ENCODE measurements at places on chromosomes 11 and 22.

DNA sequence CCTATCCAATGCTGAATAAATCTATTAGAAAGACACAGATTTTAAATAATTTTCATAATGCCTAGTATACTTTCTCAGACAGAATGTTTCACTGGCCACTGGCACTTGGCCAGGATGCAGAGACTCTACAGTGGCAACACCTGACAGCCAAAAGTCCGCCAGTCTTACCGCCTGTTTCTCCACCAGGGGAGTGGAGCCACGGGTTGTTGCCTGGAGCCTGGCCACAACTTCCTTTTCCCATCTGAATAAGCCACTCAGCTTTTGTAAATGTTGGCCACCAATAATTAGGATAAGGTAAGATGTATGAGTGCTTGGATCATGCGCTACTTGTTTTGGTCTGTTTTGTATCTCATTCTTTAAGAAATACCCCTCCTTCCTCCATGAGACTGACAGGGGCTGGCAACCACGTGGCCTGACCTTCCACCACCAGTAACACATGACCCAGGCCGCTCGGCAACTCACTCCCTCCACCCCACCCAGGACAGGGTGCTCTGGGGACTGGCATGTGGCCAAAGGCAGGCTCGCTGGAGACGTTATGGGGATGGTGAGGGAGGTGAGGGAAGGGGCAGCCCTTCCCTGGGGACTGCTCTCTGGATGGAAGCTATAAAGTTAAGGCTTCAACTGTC is 93.0 kb upstream of the BID start:
- DNase-seq, result no peak
- H3K27me3 ChIP-seq, result no peaks in the 10 kb centered on the region
- H3K4me3 ChIP-seq, result no peak overlapping the region
- H3K4me1 ChIP-seq, result peaks cover 5% of the 10 kb centered on the region

- H3K27me3 ChIP-seq, result no peaks in the 10 kb centered on the region
- no peak for DNase-seq
- peaks cover 45% of the 10 kb centered on the region for H3K36me3 ChIP-seq
- H3K4me1 ChIP-seq, result peaks cover 16% of the 10 kb centered on the region
- H3K4me3 ChIP-seq, result no peak overlapping the region
Measured at GRCh38 chr11:18364495-18365073, 29.8 kb upstream of the LDHA start.

DNA sequence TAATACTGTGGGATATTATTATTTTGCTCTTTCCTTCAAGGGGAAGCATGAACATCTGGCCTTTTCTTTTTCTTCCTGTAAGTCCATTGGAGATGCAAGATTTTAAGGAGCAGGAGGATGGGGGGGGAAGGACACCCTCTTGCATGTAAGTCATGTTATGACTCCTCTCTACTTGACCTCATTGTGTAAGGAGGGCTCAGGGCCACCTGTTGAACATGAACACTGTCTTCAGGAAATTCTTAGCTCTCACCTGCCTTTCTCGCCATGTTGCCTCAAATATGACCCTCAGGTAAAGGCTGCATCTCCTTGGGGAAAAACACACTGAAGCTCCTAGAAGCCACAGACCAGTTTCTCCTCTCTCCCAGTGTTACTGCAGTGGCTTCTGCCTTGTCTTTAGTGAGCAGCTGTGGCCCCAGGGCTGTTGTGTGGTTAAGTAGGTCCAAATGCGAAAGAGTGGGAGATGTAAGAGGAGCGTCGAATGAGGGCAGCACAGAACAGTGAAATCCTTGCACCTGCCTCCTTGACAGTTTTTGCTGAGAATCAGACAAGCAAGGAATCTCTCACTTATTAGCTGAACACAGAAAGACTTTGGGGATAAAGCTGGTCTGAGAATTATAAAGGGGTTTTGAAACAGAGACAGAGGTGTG is 1.3 kb upstream of the RAG1 start:
- no peaks in the 10 kb centered on the region for H3K36me3 ChIP-seq
- H3K4me3 ChIP-seq, result no peak overlapping the region
- H3K27me3 ChIP-seq, result peaks cover 77% of the 10 kb centered on the region
- no peak for DNase-seq
- peaks cover 3% of the 10 kb centered on the region for H3K4me1 ChIP-seq

GRCh38 chr11:69138265-69138664 is 17.5 kb upstream of the SMIM38 start:
- no peak overlapping the region for H3K4me3 ChIP-seq
- no peak for DNase-seq
- no peaks in the 10 kb centered on the region for H3K4me1 ChIP-seq

DNA sequence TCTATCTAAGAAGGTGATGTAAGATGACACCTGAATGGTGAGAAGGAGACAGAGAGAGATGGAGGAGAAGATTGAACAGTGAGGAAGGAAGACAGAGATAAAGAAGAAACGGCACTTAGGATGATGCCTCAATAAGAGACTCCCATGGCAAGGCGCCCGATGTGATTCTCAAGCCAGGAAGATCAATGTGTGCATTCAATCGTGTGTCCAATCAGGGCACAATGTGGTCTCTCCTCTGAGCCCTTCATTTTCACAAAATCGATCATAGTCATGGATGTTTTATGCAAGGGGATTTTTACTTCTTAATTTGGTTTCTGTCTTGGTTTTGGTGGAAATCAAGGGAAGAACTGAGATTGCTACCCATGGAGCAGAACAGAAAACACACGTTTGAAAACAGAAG is 19.9 kb upstream of the TMPRSS13 start:
- no peaks in the 10 kb centered on the region for H3K27me3 ChIP-seq
- H3K4me3 ChIP-seq, result peak overlapping the region; percentile 85
- H3K4me1 ChIP-seq, result peaks cover 93% of the 10 kb centered on the region
- peak overlapping the region; percentile 76 for H3K27ac ChIP-seq

DNA sequence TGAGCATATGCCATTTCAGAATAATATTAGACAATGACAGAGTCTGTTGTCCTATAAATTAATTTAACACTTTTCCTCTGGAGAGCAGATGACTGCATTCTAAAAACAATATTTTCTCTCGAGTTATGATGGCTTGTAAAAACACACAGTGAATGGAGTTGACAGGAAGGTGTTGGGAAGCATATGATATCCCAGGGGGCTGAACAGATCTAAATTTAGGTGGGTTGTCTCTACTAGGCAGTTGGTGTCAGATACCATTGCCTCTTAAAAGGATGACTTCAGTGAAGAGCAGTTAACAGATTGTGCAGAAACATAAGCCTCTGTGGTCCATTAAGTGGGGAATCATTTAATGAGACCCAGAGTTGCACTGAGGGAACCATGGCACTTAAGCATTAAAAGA is 30.7 kb downstream of the SVIP start:
- H3K36me3 ChIP-seq, result no peaks in the 10 kb centered on the region
- no peak overlapping the region for H3K27ac ChIP-seq
- H3K27me3 ChIP-seq, result peaks cover 5% of the 10 kb centered on the region
- H3K4me1 ChIP-seq, result no peaks in the 10 kb centered on the region
- no peak for DNase-seq
- H3K4me3 ChIP-seq, result no peak overlapping the region

DNA sequence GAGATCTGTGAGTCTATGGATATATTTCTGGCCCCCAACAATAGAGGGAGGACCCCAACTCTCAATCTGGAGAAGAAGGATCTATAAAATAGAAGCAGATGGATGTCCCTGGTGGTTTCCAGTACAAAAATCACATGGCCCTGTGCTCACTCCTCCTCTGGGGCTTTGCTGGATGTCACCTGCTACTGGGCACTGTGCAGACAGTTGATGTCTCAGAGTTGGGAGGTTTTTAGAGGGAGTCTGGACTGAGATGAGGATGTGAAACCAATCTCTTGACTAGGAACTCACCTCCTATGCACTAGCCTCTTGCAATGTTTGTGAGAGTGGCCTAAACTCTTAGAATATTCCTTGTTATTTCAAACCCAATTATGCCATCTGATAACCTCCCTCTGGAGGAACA is 107.2 kb downstream of the SCN3B start:
- H3K27me3 ChIP-seq, result no peaks in the 10 kb centered on the region
- H3K4me1 ChIP-seq, result no peaks in the 10 kb centered on the region
- H3K4me3 ChIP-seq, result no peak overlapping the region
- H3K36me3 ChIP-seq, result no peaks in the 10 kb centered on the region

DNA sequence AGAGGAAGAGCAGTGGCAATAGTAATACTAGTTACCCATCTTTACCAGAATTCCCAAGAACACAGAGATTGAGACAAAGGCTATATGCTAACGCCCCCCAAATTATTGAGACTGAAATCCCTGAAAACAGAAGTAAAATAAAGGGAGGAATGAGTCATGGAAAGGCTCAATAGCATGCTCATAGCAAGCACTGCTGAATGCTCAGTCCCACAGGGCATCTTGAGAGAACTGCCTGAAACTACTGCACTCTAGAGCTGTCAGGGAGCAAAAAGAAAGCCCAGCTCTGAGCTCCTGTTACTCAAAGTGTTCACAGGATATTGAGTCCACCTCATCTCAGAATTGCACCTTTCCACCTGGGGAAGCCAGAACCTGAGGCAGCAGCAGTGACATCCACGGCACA is 44.1 kb upstream of the FIBIN start:
- H3K27ac ChIP-seq, result no peak overlapping the region
- DNase-seq, result no peak
- no peaks in the 10 kb centered on the region for H3K36me3 ChIP-seq
- H3K4me1 ChIP-seq, result no peaks in the 10 kb centered on the region
- H3K27me3 ChIP-seq, result no peaks in the 10 kb centered on the region

DNA sequence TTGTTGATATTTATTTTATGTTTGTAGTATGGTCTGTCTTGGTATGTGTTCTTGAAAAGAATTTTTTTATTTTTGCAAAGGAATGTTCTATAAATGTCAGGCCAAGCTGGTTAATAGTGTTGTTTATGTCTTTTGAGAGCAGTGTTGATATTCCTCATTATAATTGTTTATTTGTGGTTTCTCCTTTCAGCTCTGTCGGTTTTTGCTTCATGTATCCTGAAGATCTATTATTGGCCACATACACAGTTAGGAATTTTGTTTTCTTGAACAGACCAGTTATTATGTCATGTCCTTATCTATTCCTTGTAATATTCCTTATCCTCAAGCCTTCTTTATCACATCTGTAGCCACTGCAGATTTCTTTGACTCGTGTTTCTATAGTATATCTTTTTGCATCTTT is 56.5 kb downstream of the PDHX start:
- H3K4me1 ChIP-seq, result peaks cover 9% of the 10 kb centered on the region
- H3K27me3 ChIP-seq, result no peaks in the 10 kb centered on the region
- no peak overlapping the region for H3K27ac ChIP-seq
- DNase-seq, result no peak

GRCh38 chr11:131977231-131977630 is 606.8 kb downstream of the NTM start:
- no peaks in the 10 kb centered on the region for H3K36me3 ChIP-seq
- H3K4me3 ChIP-seq, result no peak overlapping the region
- H3K27ac ChIP-seq, result no peak overlapping the region
- H3K27me3 ChIP-seq, result no peaks in the 10 kb centered on the region
- no peak for DNase-seq
- no peaks in the 10 kb centered on the region for H3K4me1 ChIP-seq

- peak; percentile 53 for DNase-seq
- H3K27me3 ChIP-seq, result no peaks in the 10 kb centered on the region
- H3K27ac ChIP-seq, result peak overlapping the region; percentile 90
- peaks cover 51% of the 10 kb centered on the region for H3K36me3 ChIP-seq
- peak overlapping the region; percentile 96 for H3K4me3 ChIP-seq
Measured at GRCh38 chr11:312092-312816, 1.6 kb upstream of the IFITM1 start.

DNA sequence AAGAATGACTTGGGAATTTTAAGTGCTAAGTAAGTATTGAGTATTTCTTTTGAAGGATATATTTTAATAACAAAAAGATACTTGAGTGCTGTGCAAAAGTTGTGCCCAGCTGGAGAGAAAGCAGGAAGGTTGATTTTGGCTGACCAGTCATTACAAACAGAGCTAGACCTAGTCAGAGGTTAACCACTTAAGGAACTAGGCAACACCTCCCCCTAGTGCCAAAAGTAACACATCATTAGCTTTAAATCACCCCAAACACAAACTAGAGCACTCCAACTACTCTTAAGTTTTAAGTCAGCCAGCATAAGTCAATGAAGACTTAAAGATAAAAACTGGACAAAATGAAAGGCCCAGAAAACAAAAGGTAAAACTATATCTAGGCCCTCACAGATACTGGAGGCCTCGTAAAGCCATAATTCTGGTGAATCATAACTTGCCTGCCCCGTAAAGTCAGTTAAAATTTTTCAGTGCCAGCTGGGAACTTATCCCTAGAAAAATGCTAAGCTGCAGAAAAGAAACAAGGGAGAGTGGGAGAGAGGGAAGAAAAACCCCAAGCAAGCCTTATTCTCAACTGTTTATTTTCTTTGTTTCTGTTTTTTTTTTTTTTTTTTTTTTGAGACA is 4.6 kb downstream of the TMEM9B start:
- H3K27me3 ChIP-seq, result no peaks in the 10 kb centered on the region
- no peak overlapping the region for H3K27ac ChIP-seq
- H3K4me3 ChIP-seq, result peak overlapping the region; percentile 5

DNA sequence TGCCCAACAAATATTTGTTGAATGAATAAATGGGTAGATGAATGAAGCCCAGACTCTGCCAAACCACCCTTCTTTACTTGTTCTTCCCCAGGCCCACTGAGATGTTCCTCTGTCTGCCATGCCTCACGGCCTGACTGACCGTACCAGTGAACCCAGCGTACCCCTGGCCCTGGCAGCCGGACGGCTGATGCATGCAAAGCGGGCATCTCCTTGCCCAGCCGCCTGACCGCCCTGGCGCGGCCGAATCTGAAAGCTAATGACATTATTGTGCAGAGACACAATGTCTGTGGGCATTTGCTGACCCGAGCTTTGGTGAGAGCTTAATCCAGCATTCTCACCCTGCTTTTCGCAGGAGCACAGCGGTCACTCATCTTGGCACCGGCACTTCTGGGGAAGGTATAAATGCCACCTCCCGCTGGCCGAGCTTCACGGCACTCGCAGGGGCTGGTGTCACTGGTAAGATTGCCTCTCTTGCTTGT is at the start of gene CRYBB2:
CRYBB2 (plus strand) TSS at position 429 of the 479 bp plus-strand sequence. CDS start 1,791 bp downstream, outside the sequence.
- no peaks in the 10 kb centered on the region for H3K4me1 ChIP-seq
- no peak within 1 kb of the TSS for H3K27ac ChIP-seq
- H3K36me3 ChIP-seq, result no peaks in the 10 kb centered on the region
- no peak for DNase-seq

DNA sequence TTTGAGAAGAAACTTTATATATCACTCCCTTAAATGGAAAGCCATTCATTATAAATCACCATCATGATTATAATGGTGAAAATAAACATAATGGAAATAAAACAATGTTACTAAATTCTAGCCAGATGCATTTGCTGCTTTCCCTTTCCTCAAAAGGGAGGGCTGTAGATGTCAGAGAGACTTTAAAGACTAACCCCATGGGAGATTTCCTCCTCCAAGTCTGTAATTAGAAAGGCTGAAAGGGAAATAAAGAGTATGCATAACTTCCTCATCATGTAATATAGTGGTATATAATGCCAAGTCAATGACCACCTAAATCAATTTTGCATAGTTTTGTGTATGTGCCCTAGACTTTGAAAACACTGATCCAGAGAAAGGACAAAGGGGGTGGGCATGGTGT is 6.4 kb downstream of the CD6 start:
- H3K4me3 ChIP-seq, result peak overlapping the region; percentile 93
- DNase-seq, result no peak
- H3K4me1 ChIP-seq, result peaks cover 74% of the 10 kb centered on the region
- H3K36me3 ChIP-seq, result peaks cover 81% of the 10 kb centered on the region

- peaks cover 12% of the 10 kb centered on the region for H3K27me3 ChIP-seq
- no peak overlapping the region for H3K4me3 ChIP-seq
- H3K36me3 ChIP-seq, result no peaks in the 10 kb centered on the region
- DNase-seq, result no peak
Measured at GRCh38 chr11:126973051-126973450, 27.5 kb downstream of the KIRREL3 start.

- peaks cover 4% of the 10 kb centered on the region for H3K4me1 ChIP-seq
- H3K36me3 ChIP-seq, result no peaks in the 10 kb centered on the region
- DNase-seq, result no peak
- H3K27ac ChIP-seq, result no peak overlapping the region
Measured at GRCh38 chr11:79028225-79028624, 412.6 kb downstream of the TENM4 start.

GRCh38 chr11:63660972-63661371 is 10.2 kb downstream of the ATL3 start:
- peaks cover 16% of the 10 kb centered on the region for H3K36me3 ChIP-seq
- H3K27me3 ChIP-seq, result no peaks in the 10 kb centered on the region
- H3K27ac ChIP-seq, result no peak overlapping the region
- peaks cover 9% of the 10 kb centered on the region for H3K4me1 ChIP-seq
- no peak for DNase-seq
